ENCODE measurements at places on chromosomes 3 and 15.

- no peak for DNase-seq
Observed at GRCh38 chr15:41792000-41792637, 17.8 kb downstream of the MAPKBP1 start.

GRCh38 chr3:33749546-33750210 lies 31.6 kb upstream of the CLASP2 start:
- DNase-seq = peak; percentile 9

DNA sequence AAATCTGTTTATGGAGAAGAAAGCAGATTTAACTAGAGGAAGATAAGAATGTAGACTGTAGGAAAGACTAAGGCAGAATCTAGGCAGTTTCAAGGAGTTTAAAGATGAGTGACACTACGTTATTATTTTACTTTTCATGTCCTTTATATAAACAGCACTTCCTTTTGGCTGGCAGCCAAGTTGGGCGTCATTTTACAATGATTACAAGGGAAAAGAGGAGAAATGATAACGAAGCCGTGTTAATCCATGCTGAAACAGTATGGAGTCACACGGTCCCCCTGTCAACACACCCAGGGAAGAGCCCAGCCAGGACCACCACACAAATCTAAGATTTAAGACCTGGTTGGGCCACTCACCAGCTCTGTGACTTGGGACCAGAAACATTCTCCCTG lies 83.7 kb upstream of the NEO1 start:
- no peak for DNase-seq

DNA sequence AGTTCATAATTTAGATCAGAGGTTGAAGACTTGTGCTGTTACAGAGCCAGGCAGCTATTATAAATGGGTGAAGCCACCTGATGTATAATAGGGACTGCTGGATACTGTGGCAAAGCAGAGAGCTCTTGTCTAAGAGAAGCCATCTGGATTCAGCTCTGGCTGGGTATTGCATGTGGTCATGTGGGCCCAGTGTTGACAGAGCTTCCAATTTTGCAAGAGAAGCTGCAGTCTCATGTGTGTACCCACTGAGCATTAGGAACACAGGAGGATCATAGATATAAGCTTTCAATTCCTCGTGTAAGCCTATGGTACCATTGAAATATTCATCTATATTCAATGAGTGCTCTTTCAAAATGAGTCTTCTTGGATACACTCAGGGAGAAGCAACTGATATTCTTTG lies 303.9 kb upstream of the SLCO3A1 start:
- no peak for DNase-seq

- DNase-seq = no peak
Observed at GRCh38 chr3:80769683-80770082, 991.8 kb downstream of the GBE1 start.

GRCh38 chr3:19065027-19065426 lies 83.3 kb upstream of the KCNH8 start:
- no peak for DNase-seq

DNA sequence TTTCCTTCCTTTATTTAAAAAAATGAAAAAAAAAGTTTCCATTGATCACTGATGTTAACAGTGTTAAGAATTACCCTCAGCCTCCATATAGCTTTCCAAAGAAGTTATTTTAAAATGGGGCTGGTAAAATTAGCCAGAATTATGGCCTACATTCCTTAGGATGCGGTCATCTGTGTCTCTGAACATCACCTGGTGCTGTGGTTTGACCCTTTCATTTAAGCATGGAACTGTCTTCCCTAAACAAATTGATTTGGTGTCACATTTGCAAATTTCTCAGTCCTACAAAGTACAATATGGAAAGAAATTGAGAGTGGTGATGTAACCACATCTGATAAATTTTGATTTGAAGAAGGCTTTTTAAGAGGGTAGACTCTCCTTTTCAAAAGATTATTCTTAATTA lies 40.3 kb upstream of the ZPLD1 start:
- DNase-seq = no peak

DNA sequence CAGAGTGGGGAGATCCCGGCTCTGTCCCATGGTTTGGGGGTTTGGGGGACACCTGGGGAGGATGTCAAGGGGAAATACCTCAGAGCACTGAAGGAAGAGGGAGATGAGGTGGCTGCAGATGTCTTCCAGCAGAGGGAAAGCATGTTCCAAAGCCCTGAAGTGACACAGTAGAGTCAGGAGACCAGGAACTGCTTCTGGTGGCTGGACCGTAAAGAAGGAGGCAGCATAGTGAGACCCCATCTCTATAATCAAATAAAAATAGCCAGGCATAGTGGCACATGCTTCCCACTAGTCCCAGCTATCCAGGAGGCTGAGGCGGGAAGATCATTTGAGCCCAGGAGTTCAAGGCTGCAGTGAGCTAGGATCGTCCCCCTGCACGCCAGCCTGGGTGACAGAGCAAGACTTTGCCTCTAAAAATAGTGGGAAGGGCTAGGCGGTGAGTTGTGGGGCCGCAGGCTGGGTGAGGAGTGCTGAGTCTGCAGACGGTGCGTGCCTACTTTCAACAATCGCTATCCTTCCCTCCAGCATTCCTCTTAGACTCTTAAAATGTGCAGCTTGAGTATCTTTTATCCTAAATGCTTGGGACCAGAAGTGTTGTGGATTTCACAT lies 26.2 kb downstream of the HES1 start:
- DNase-seq = no peak

DNA sequence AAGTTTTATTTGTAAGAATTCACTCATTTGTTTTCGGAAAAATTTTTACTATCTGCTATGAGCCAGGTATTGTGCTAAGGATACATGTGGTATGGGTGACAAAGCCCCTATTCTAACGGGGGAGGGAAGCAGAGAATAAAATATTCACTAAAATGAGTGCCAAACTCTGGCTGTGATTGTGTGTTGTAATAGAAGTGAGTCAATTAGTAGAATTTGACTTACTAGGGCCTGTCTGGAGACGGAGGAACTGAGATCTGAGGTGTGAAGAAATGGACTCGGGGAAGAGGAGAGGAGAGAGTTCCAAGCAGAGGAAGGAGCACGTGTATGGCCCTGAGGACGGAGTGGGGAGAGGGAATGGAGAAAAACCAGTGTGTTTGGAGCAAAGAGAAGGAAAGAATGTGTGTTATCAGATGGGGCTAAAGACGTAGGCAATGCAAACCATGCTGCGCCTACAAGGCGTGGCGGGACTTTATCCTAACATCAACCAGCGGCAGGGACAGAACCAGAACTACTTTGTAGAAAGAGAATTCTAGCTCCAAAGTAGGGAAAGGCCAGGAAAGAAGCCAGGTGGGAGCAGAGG lies 89.1 kb downstream of the OSBPL10 start:
- no peak for DNase-seq

GRCh38 chr3:87920549-87920948 lies 138.3 kb downstream of the CGGBP1 start:
- no peak for DNase-seq

- no peak for DNase-seq
Observed at GRCh38 chr3:189317911-189318310, 146.1 kb downstream of the TPRG1 start.

All from activated CD4-positive, alpha-beta T cell treated with anti-CD3 and anti-CD28 coated beads, Interleukin-2, Interleukin-6, amounts not matched to agents 100 ng/mL and 50 ng/mL, durations not matched to agents 16 hours and 8 hours (primary cell).